ENCODE measurements at places on chromosomes 1 and 21.

DNA sequence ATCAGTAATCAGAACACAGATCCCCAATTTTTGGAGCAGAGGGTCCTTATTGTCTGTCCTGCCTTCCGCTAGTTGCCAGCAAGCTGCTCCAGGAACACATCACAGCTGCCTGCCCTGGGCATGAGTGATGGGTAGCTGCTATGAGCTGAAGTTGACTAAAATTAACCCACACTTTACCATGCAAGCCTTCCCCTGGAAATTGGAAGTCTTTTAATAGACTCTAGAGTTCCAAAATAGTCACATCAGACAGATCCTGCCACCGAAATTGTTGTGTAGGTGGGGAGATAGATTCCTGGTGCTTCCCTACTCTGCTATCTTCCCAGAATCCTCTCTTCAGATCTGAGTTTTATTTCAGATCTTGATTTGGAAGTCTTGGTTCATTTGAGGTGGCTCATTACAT is 63.1 kb upstream of the GCLM start:
- no peak for DNase-seq

GRCh38 chr1:18807334-18808063 is 52.0 kb downstream of the TAS1R2 start:
- DNase-seq, result no peak

- DNase-seq, result no peak
Measured at GRCh38 chr1:223114871-223115270, 28.2 kb downstream of the TLR5 start.

DNA sequence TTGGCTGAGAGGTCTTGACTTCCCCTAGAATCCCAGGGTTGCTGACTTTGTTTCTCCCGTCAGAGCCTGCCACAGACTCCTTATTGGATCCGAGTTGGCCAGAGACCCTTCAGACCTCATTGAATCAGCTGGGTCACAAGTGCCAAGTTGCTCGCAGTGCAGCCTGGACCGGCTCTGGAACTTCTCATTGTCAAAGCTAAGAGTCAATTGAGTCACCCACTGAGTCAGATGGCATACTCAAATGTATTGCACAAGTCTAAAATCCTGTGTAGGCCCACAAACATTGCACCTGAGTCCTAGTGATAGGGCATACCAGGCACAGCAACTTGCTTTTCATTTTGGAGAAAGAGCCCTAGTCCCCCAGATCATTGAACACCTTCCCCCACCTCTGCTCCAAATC is 20.4 kb upstream of the SCAF4 start:
- DNase-seq, result no peak

DNA sequence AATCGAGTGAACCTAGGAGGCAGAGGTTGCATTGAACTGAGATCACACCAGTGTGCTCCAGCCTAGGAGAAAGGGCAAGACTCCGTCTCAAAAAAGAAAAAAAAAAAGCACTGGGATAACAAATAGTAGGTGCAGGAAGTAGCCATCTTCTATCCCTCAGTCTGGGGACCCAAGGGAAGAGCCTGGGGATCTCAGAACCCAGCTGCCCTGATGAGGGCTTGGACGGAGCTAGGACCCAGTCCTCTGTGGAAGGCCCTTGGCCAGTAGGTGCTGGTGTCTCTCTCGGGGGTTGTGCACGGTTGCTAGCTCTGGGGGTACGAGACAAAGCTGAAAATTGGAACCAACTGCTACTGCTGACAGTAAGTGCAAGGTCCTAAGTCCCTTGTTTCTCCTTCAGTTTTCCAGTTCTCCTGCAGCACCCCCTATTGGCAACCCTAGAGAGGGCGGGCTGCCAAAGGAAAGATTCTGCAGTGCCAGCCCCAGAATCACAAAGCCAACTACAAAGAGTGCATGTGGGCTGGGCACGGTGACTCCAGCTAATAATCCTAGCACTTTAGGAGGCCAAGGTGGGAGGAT is 57.6 kb upstream of the KIF1B start:
- DNase-seq, result peak; percentile 61

- peak; percentile 51 for DNase-seq
Measured at GRCh38 chr1:3773572-3774275, 1.2 kb downstream of the SMIM1 start.

GRCh38 chr1:207654320-207654719 is 9.4 kb downstream of the CR1L start:
- DNase-seq, result peak; percentile 33
